CD4-positive, alpha-beta T cell treated with Interleukin-1 beta for 1 hour (primary cell): ENCODE measurements at places on chromosomes 13 and 19.

GRCh38 chr13:51728972-51729371, 75.0 kb downstream of the DHRS12 start:
- no peak for DNase-seq

DNA sequence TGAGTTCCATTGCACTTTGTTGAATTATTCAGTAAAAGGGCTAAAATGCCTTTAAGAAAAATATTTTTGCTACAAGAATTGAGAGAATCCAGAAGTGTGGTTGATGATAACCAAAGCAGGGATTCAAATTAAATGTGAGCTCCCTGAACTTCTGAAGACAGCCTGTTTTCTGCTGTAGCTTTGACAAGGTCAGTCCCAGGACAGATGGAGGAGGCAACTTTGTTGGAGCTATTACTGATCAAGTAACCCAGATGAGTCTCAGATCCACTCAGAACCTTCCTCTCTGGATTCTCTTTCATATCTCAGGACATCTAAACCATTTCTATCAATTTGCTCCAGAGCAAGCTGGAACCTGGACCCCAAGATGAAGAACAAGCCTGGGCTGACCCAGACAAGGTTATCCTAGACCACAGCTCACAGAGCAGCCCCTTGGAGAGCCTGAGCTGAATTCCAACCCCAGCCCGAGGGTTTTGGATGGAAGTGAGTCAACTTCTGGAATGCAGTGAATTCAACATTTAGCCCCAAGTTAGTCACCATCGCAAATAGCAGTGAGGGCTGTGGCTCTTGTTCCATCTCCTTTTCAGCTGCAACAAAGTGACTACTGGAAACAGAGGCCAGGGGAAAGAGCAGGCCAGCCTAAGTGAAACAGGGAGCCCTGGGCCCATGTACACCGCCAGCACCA, 137.8 kb upstream of the TSC22D1 start:
- no peak for DNase-seq

- no peak for DNase-seq
Measured at GRCh38 chr19:16204005-16204294, 6.2 kb downstream of the AP1M1 start.

GRCh38 chr19:6241056-6241455, 38.7 kb downstream of the MLLT1 start:
- DNase-seq: no peak

- no peak for DNase-seq
Measured at GRCh38 chr13:101258509-101258908, 157.8 kb downstream of the NALCN start.

DNA sequence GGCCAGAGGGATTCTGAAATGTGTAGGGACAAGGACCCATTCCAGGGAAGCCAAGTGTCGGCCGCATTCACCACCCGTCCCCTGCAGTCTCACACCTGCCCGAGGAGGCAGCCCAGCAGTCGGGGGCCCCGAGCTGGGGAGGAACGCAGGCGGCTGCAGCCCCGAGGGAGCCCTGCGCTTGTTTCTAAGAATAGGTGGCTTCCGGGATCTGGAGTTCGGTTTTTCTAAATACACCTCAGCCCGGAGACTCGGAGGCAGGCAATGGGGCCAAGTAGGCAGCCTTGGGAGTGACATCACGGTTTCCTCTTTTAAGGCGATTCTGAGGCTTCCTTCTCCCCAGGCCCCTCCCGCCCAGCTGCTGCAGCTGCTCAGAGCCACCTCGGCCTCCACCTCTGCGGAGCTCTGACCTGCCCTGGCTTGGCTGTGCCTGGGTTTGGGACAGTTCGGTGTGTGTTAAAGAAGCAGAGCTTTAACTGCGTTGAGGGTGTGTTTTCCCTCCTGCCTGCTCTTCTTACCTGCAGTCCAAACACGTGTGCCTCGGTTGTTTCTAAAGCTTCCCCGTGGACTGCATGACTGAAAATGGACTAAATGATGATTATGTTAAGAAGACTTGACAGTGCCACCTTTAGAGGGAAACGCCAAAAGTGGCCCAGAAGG, 80.5 kb downstream of the COL4A2 start:
- DNase-seq: no peak

GRCh38 chr13:99873832-99874430, 97.6 kb downstream of the ZIC5 start:
- DNase-seq: no peak

DNA sequence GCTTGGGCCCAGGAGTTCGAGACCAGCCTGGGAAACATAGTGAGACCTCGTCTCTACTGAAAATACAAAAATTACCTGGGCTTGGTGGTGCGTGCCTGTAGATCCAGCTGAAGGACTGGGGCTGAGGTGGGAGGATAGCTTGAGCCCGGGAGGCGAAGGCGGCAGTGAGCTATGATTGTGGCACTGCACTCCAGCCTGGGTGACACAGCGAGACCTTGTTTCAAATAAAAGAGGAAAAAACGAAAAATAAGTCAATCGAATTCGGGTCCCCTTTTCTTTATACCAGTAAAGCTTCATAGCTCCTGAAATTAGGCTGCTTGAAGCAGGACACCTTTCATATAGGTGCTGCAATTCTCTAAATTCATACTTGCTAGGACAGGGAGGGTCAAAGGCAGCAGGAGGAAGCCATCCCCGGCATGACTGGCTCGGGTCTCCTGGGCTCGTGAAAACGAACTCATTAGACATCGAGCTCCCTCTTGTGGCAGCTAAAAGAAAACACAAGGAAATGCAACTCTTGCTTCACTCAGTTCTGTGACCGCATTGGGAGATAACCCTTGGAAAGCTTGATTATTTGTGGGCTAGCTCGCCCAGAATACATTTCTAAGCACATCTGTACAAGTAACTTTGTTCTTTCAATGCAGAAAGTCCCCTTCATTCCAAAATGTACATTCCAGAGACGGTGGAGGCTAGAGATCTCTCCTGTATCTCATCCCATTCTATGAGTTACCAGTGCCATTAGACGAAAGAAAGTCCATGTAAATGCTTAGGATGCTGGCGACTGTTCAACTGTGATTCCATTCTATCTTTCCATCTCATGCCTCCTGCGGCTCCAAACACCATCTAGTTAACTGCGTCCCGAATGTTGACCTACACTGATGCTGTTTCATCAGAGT, 16.8 kb downstream of the FPR2 start:
- DNase-seq: peak; percentile 65

DNA sequence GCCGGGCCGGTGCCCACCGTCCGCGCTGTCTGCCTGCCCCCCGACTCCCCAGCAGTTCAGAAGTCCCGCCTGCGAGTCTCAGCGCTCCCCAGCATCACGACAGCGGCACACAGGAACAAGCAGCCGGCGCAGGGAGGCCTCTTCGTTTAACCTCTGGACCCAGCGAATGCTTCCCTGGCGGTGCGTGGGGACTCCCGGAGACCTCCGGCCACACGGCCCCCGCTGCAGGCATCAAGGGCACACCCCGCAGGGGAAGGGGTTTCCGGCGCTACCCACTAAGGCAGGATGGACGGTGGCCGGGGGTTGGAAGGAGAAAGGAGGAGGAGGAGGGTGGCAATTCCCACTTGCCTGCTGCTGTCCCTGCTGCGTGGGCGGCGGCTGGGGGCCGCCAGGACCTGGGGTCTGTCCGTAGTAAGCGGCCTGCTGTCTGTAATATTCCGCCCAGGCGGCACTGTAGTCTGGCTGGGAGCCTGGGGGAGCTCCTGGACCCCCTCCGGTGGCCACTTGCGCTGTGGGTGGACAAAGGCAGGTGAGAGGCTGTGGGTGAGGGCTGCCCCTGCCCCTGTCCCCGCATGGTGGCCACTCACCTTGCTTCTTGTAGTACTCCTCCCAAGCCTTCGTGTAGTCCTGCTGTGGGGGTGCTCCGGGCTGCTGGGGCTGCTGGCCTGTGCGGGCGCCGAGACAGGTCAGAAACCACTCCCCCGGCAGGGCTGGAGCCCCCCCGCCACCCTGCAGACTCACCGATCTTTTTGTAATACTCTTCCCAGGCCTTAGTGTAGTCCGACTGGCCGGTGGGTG, 9.6 kb downstream of the KHSRP start:
- no peak for DNase-seq
